ENCODE measurements at places on chromosomes 4 and X. TPM values are rescaled to one million over a fixed set of nuclear protein-coding genes. Genes with fewer than 3 reads are reported as not detected.
A peak's percentile ranks its signal among the peaks of the same experiment; 100 is the strongest.

The PABPC1L2B gene
- total RNA-seq, result 0.19 TPM

The NEUROG2 gene
- not detected for total RNA-seq

The NONO gene
- total RNA-seq, result 656 TPM

The PPARGC1A gene
- 0.54 TPM for total RNA-seq

DNA sequence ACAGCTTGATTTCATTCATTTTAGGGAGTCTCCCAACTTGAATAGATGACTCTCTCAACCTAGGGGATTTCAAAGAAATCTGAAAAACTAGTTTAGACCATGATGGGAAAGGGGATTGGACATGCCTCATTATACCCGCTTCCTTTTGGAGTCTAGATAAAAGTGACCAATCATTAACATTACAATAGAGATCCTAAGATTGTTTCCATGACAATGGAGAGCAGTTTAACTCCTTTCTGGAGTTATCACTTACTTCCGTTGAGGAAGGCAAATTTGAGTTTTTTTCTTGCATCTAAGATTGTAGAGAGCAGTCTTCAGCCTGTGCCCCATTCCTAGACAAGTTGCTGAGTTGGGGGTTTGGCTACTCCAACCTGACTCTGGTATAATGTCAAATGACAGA is 11.4 kb upstream of the IL15 start:
- H3K27ac ChIP-seq, result no peak overlapping the region
- H3K4me1 ChIP-seq, result peaks cover 35% of the 10 kb centered on the region
- H3K36me3 ChIP-seq, result no peaks in the 10 kb centered on the region
- H3K27me3 ChIP-seq, result no peaks in the 10 kb centered on the region
- H3K4me3 ChIP-seq, result no peak overlapping the region

- DNase-seq, result no peak
- no peak overlapping the region for H3K27ac ChIP-seq
- no peaks in the 10 kb centered on the region for H3K27me3 ChIP-seq
- H3K4me3 ChIP-seq, result no peak overlapping the region
- no peaks in the 10 kb centered on the region for H3K4me1 ChIP-seq
- H3K36me3 ChIP-seq, result no peaks in the 10 kb centered on the region
Measured at GRCh38 chr4:182400081-182400480, 156.9 kb downstream of the TENM3 start.

DNA sequence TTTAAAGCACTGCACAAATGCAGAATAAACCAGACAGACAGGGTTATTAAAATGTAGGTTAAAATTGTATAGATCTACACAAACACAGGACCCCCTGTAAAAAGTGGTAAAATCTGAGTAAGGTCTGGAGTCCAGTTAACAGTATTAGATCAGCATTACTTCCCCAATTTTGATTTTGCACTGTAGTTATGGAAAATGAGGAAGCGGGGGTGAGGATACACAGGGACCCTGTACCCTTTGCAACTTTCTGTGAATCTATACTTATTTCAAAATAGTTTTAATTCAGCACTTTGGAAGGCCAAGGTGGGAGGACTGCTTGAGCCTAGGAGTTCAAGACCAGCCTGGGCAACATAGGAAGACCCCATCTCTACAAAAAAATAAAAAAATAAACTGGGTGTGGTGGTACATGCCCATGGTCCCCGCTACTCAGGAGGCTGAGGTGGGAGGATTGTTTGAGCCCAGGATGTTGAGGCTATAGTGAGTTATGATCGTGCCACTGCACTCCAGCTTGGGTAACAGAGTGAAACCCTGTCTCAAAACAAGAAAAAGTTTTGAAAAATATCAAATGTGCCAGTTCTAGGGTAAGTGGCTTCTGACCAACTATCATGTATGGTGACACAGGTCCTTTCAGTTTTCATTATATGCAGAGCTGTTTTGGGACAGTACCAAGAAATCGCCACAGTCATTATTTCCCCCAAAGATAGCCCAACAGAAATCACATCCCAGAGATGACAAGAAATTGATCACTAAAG is 17.7 kb downstream of the SEL1L3 start:
- no peaks in the 10 kb centered on the region for H3K36me3 ChIP-seq
- H3K27ac ChIP-seq, result no peak overlapping the region
- peaks cover 28% of the 10 kb centered on the region for H3K4me1 ChIP-seq
- 0 out of 2 replicates have a peak overlapping the region, but pooled peaks have one; percentile 28 for H3K4me3 ChIP-seq
- no peak for DNase-seq

GRCh38 chrX:4484266-4484665 is 770.8 kb upstream of the PRKX start:
- H3K27me3 ChIP-seq, result no peaks in the 10 kb centered on the region
- H3K4me1 ChIP-seq, result peaks cover 18% of the 10 kb centered on the region
- H3K36me3 ChIP-seq, result no peaks in the 10 kb centered on the region
- DNase-seq, result peak; percentile 21

The CYSLTR1 gene
- total RNA-seq, result not detected

- H3K36me3 ChIP-seq, result no peaks in the 10 kb centered on the region
- no peak overlapping the region for H3K4me3 ChIP-seq
- H3K27me3 ChIP-seq, result no peaks in the 10 kb centered on the region
- peaks cover 18% of the 10 kb centered on the region for H3K4me1 ChIP-seq
- DNase-seq, result peak; percentile 78
- H3K27ac ChIP-seq, result no peak overlapping the region
Measured at GRCh38 chr4:128068918-128069317, 7.8 kb downstream of the LARP1B start.

DNA sequence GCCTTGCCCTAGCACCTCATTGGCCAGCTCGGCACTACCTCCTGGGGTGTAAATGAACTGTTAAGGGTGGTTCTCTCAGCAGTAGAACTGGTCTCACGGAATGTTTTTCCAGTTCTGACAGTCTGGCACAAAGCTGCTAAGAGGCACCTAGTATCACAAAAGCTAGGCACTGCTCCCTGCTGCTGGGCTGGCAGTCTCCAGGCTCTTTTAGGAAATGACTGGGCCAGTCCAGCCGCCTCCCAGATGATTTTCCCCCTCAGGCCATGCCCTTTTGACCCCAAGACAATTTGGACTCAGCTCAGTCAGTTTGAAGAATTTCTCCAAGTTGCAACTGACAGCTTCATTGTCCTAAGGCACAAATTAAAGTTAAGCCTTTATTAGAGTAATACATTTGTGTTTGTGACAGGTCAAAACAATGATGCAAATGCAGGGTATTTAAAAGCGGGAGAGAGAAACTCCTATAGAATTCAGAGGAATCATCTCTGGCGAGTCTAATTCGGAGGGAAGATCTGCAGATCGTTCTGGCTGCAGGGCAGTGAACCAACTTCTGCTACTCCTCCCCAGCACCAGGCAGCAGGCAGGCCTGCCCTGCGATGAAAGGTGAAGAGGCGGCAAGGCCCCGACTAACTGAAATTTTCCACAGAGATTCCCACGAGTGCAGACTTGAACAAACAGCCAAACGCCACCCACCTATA is 7.9 kb downstream of the FRMD7 start:
- H3K27ac ChIP-seq, result no peak overlapping the region
- H3K27me3 ChIP-seq, result no peaks in the 10 kb centered on the region
- no peaks in the 10 kb centered on the region for H3K36me3 ChIP-seq
- no peaks in the 10 kb centered on the region for H3K4me1 ChIP-seq

The MMRN1 gene
- not detected for total RNA-seq

Measured in GM23338 (cell line).